Activated T-helper 1 cell treated with anti-CD3 and anti-CD28 coated beads, Interleukin-2, amount 50 U/mL, for 16 hours (primary cell): ENCODE measurements at places on chromosomes 3 and 15.

GRCh38 chr3:155332716-155333115 lies 39.2 kb upstream of the STRIT1 start:
- DNase-seq, result no peak

GRCh38 chr3:153070511-153070868 lies 91.5 kb upstream of the RAP2B start:
- DNase-seq, result no peak

DNA sequence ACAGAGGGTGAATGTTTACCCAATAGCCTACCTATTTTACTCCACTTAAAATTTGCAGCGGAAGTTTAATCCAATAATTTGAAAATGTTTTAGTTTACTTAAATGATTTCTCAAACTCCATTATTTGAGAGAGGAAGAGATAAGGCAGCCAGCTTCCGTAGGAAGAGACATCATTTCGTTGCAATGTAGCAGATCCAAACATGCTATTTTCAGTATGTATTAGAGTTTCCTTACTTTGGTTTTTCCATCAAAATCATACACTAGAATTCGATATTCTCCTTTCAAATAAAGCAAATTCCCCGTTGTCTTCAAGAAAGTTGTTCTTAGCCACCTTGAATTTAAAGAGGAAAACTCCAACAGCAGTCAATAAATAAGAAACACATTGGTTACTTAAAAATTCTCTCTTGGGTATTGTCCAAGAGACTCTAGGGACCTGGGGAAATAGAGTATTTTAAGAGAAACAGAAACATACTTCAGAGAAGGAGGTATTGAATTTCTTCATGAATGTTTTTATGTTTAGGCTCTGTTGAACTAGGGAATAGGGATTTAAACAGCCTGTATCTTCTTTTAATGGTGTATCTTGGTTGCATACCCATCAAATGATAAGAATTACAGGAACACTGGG lies 324.5 kb upstream of the GBE1 start:
- no peak for DNase-seq

GRCh38 chr3:82461049-82461889 lies 699.8 kb upstream of the GBE1 start:
- no peak for DNase-seq

GRCh38 chr3:125433091-125433534 lies 58.0 kb upstream of the ZNF148 start:
- DNase-seq, result no peak

DNA sequence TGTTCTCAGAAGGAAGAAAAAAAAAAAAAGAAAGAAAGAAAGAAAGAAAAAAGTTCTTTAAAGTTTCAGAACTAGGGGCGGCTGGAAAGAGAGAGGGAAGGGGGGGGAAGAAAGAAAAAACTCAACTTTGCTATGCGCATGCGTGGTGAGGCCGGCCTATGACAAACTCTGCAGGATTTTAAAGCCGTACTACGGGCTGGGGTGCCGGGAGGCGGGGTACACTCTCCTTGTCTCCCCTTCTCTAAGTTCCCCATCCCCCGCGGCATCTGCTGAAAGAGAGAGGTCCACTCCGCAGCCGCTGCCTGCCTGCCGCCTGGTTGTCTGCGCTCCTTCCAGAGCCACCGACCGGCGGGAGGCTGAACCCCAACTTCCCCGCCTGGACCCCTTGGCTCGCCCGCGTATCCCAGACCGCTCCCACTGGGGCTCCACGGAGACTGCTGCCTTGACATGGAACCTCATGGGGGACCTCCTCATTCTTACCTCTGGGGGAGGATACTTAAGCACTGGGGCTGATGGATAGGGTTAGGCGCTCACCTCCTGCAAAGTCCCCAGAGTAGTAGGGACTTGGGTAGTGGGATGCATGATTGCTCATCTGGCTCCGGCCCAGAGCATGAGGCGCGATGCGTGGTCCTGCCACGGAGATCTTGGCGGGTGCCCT lies 1.4 kb upstream of the WNT5A start:
- DNase-seq, result no peak

GRCh38 chr3:97291901-97292300 lies 472.7 kb upstream of the ARL6 start:
- DNase-seq, result no peak
